ENCODE measurements at places on chromosomes 4 and X. TPM values are rescaled to one million over a fixed set of nuclear protein-coding genes. Genes with fewer than 3 reads are reported as not detected.
A peak's percentile ranks its signal among the peaks of the same experiment; 100 is the strongest.

DNA sequence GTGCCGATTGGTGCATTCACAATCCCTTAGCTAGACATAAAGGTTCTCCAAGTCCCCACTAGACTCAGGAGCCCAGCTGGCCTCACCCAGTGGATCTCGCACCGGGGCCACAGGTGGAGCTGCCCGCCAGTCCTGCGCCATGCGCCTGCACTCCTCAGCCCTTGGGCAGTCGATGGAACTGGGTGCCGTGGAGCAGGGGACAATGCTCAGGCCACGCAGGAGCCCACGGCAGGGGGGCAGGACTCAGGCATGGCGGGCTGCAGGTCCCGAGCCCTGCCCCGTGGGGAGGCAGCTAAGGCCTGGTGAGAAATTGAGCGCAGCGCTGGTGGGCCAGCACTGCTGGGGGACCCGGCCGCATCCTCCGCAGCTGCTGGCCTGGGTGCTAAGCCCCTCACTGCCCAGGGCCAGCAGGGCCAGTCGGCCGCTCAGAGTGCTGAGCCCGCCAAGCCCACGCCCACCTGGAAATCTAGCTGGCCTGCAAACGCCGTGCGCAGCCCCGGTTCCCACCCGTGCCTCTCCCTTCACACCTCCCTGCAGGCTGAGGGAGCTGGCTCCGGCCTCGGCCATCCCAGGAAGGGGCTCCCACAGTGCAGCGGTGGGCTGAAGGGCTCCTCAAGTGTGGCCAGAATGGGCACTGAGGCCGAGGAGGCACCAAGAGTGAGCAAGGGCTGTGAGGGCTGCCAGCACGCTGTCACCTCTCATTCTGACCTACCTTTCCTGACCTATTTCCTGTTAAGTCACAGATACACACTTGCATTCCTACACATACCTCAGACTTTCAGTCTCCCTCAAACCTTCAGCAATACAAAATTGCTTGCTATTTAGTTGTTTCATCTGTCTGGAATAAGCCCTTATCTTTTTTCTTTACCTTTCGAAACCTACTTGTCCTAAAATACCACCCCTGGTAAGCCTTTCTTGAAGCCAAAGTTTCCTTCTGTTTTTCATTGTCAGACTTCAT lies 20.7 kb downstream of the UBE2K start:
- no peak overlapping the region for H3K4me3 ChIP-seq
- no peaks in the 10 kb centered on the region for H3K27me3 ChIP-seq
- H3K36me3 ChIP-seq, result no peaks in the 10 kb centered on the region
- DNase-seq, result no peak
- H3K27ac ChIP-seq, result no peak overlapping the region

The GAGE12E gene
- total RNA-seq, result not detected

DNA sequence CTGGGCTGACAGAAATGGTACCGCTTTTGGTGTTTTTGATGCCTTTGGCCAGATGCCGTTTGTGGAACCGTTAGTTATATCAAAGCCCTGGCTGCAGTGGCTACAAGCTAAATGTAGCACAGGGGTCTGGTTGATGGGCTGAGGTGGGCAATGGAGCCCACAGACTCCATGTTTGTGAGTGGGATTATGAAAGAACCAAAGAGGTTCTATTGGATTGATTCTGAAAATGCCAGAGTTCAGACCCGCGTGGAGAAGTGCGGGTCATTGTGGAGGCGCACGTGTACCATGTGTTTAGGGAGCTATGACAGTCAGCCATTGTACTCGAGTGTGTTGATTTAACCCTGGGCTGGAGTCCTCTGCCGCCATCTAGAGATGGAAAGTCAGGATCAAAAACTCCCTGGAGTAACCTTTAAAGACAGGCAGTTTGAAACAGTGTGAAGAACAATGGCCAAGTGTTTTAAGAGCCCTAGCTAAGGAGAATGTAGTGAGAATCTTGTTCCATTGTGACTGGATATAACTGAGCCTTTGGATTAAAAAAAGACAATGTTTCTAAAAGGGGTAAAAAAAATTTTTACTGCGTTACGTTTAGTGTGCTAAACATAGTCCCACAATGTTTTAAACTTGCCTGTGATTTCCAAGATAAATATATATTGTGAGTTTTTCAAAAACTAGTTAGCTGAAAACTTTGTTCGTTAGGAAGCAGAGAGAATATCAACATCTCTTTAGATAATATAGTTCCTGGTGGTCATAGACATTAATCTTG lies 12.7 kb downstream of the ART3 start:
- DNase-seq, result peak; percentile 44
- H3K4me1 ChIP-seq, result peaks cover 3% of the 10 kb centered on the region
- H3K27ac ChIP-seq, result no peak overlapping the region
- no peaks in the 10 kb centered on the region for H3K36me3 ChIP-seq
- peaks cover 2% of the 10 kb centered on the region for H3K27me3 ChIP-seq

The GAGE12J gene
- not detected for total RNA-seq

GRCh38 chrX:110051559-110051958 lies 48.6 kb downstream of the TMEM164 start:
- H3K4me1 ChIP-seq, result no peaks in the 10 kb centered on the region
- H3K4me3 ChIP-seq, result no peak overlapping the region
- H3K27ac ChIP-seq, result no peak overlapping the region
- no peaks in the 10 kb centered on the region for H3K27me3 ChIP-seq
- no peaks in the 10 kb centered on the region for H3K36me3 ChIP-seq

- no peak overlapping the region for H3K27ac ChIP-seq
- peaks cover 6% of the 10 kb centered on the region for H3K27me3 ChIP-seq
- H3K4me1 ChIP-seq, result no peaks in the 10 kb centered on the region
- no peaks in the 10 kb centered on the region for H3K36me3 ChIP-seq
Measured at GRCh38 chr4:81399306-81400086, 72.2 kb downstream of the RASGEF1B start.

The BEND4 gene
- 0.32 TPM for total RNA-seq

The STATH gene
- not detected for total RNA-seq

The F8A1 gene
- 25.6 TPM for total RNA-seq

The RAP2C gene
- 31.2 TPM for total RNA-seq

DNA sequence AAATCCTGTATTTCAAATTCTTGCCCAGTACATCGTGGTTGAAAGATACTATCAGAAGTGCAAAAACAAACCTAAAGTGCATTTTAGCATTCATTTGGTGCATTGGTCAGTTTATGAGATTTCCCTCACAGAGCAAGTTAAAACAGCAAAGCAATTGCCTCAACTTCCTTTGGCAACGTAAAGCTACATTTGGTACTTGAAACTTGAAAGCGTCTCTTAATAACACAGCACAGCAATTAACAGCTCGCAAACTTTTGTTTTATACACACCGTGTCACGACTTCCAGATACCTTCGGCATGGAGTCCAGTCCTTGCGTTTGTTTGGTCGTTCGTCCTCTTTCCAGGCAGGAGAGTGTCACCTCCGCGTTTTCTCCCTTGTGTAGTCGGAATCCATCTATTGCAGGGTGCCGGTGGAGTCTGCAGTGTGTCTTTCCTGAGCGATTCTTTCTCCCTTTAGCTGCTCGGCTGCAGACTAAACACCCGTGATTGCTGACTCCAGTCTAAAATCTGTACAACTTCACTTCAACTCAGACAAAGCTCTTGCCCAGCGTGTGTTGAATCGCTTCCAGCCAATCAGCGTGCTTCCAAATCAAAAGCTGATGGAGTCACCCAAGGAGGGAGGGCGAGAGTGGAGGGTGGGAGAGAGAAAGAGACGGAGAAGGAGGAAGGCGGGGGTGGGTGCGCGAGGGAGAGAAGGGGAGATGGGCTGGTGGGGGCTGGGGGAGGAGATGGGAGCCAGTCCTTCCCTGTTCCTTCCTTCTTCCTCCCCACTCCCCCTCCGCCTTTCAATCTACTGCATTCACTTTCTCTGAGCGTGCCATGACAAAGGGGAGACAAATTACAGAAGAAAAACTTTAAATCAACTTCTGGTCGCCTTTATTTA lies at the start of gene PCDH18:
Gene PCDH18 (minus strand): TSS at position 509 of the 883 bp plus-strand sequence. CDS start 406 bp downstream, at position 103.
- peak within 1 kb of the TSS; percentile 86 for H3K27ac ChIP-seq
- DNase-seq, result peak; percentile 96
- no peaks in the 10 kb centered on the region for H3K36me3 ChIP-seq
- H3K4me1 ChIP-seq, result peaks cover 16% of the 10 kb centered on the region
- peak within 1 kb of the TSS; percentile 97 for H3K4me3 ChIP-seq

DNA sequence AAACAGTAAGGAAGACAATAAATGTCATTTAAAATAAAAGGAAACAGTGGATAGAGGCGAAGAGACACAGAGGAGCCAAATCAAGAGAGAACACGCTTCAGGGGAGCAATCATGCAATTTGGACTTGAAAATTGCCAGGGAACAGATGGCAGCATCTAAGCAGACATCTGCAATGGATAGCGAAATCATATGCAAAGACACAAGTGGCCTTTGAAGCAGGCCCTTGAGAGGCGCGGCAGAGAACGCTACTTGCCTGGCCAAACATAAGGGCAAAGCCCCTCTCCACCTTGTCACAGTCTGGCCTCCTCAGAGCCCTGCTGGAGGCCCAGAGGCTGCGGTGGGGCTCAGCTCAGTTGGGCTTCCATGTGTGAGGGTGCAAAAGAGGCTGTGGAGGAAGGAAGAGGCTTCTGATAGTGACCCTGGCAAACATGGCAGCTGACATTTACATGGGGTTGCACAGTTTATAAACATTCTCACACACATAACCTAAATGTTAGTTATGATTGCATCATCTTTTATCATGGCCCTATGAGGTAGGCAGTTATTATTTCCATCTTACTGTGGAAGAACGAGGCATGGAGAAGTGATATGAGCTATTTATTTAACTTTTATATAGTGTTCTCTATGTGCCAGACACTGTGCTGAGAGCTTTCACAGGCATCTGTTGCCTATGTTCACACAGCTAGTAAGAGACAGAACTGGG lies 18.3 kb downstream of the ADGRG4 start:
- no peak overlapping the region for H3K27ac ChIP-seq
- DNase-seq, result no peak
- H3K27me3 ChIP-seq, result no peaks in the 10 kb centered on the region
- no peaks in the 10 kb centered on the region for H3K36me3 ChIP-seq
- no peaks in the 10 kb centered on the region for H3K4me1 ChIP-seq

The RHOXF1 gene
- total RNA-seq, result not detected

The MND1 gene
- 1.0 TPM for total RNA-seq

DNA sequence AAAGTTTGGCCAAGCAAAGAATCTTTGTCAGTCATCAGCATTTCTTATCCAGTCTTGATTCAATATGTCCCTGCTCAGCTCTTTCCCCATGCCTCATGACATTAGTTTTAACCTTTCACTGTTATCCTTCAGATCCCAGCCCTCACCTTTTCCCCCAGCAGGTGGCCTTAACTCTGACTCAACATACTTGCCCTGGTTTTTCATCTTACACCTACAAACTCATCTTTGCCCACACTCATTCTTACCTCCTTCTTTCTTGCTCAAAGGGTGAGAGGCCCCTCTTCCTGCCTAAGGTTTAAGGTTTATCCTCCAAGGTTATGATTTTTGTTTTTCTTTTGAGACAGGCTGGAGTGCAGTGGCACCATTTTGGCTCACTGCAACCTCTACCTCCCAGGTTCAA lies 10.6 kb upstream of the ANXA5 start:
- H3K36me3 ChIP-seq, result no peaks in the 10 kb centered on the region
- H3K27me3 ChIP-seq, result no peaks in the 10 kb centered on the region
- no peak overlapping the region for H3K4me3 ChIP-seq
- DNase-seq, result no peak
- no peak overlapping the region for H3K27ac ChIP-seq
